Caki2 (cell line): ENCODE measurements at places on chromosomes 2 and 18.
A peak's percentile ranks its signal among the peaks of the same experiment; 100 is the strongest.

DNA sequence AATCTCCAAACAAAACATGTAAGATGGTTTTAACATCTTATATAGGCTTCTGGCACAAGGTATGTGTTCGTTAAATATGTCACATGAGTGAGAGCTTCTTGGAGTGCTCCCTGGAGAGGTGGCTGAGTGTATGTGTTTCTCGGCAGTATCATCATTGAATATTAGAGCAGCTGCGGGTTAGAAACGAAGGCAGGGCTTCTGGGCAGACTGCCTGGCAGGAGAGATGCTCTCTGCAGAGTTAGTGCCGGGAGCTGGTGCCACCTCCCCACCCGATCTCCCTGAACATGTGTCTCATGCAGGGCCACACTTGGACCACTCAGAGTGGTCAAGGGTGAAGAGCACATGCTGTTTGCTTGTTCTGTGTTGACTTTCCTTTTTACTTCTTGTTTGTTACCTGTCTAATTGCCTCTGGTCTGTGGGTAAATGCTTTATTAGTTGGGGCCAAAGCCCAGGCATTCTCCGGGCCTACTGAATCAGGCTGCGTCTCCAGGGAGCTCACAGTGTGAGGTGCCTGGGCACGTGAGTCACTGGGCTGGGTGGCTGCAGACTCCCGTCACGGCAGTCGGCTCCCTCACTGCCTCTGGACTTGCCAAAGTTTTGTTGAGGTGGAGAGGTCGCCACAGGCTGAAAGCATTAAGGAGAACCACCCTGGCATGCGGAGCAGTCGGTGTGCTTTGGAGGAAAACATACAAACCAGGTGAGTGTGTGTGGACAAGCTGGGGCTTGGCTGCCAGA, 246.6 kb downstream of the FHOD3 start:
- DNase-seq, result no peak

GRCh38 chr2:60560734-60561644, 7.5 kb upstream of the BCL11A start:
- DNase-seq, result peak; percentile 41

GRCh38 chr2:176124947-176125771, 2.6 kb downstream of the HOXD9 start:
- DNase-seq, result no peak

DNA sequence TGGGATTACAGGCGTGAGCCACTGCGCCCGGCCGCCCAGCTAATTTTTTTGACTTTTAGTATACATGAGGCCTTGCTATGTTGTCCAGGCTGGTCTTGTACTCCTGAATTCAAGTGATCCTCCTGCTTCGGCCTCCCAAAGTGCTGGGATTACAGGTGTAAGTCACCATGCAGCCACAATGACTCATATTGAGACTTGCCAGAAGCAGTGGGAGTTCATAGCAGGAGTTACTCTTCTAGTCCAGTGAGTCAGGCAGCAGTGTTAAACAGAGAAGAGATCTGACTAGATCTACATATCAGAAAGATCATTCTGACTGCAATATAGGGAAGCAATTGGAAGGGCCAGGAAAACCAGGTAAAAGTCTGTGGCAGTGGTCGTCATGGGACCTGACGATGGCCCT, 1.5 kb upstream of the FLACC1 start:
- DNase-seq, result no peak

DNA sequence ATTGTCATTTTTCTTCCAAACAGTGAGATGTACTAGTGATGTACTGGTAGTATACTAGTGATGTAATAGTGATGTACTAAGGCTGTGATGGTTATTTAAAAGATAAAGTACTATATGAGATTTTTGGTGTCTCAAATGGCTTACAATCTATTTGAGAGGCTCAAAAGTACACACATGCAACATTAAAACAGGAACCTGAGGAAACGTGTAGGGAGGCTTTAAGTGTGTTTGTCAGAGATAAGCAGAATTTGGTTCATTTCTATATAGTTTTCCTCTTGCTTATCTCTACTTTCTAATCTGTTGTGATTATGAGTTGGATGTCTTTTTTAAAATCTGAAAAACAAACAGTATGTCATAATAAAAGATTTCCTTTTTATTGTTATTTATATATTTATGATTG, 100.9 kb upstream of the SERTAD2 start:
- no peak for DNase-seq

DNA sequence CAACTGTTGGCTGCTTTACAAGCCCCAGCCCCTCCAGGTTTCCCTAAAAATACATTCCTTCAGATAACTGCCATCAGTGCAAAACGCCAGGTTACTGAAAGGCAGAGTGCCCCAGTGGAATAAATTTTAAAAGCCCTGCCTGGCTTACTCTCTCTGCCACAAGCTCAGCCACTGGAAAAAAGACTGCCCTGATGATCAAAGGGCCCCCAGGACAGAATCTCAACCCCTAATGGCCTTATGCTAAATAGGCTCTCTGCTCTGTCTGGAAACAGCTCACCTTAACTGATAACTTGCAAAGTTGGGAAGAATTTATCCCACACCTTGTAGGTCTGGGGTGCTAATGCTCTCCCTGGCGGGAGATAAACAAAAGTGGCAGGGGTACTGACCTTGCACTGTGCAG, 33.9 kb downstream of the CFAP53 start:
- no peak for DNase-seq

DNA sequence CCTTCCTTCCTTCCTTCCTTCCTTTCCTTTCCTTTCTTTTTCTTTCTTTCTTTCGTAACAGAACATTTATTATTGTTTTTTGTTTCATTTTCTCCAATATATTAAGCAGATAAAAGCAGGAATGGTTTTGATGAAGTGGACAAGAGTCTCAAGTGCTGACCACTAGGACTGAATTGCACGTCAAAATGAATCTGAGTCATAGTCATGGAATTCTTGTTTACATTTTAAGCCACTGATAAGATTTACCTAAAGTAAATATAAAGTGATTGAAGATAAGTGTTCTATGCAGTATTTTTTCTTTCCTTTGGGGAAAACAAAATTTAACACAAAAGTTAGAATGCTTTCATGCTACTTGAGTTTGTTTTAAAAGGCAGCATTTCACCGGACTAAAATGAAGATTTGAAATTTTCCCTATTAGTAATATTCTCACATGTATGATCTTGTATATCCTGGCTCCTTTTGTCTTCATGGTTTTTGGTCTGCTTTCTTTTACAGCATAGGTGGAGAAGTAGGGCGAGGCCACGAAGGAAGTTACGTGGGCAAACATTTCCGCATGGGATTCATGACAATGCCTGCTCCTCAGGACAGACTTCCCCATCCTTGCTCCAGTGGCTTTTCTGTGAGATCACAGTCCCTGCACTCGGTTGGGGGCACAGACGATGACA, 113.5 kb downstream of the NYAP2 start:
- peak; percentile 4 for DNase-seq

- DNase-seq, result no peak
These were observed 3.7 kb upstream of the GKN1 start for GRCh38 chr2:68970566-68971265.

GRCh38 chr2:20919297-20919800, 96.4 kb upstream of the LDAH start:
- DNase-seq, result no peak

DNA sequence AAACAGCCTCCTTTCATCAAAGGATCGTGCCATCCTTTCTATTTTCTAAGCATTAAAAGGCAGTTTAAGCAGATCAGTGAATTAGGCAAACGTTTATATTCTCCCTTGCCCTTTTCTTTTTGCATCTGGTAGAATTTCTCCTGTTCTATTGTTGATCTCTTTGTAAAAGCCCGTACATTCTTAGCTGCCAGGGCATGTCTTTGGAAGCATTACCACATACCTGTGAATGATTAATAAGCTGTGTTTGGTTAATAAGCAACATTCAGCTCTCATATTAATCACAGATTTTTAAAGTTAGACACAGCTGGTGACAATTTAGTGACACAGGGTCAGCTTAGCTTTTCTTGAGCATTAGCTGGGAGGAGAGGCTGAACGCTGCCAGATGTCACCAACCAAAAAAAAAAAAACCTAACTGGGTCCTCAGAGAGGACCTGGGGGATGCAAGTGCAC, 33.8 kb upstream of the CYP1B1 start:
- DNase-seq, result peak; percentile 82

- DNase-seq, result no peak
These were observed 780.6 kb downstream of the MBD2 start for GRCh38 chr18:53443831-53444230.

DNA sequence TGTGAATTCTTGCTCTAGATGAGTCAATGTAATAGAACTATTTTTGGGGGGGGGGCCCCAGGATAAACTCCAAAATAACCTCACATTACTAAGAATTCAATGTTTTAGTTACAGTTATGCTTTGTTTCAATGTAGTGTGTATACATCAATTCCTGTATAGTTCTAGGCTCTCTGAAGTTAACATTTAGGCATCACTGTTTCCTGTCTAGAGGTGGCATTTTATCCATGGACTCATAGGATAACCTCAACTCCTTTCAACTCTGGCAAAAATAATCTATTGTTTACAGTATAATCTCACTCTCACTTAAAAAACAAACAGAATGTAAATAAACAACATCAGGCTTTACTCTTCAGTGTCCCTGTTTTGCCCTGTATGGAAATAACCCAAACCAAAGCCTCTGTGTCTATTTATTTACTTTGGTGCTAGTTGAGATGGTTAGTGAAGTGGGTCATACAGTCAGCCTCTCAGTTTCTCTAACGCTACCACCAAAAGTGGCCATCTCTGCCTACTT, 79.3 kb upstream of the MMADHC start:
- no peak for DNase-seq

GRCh38 chr2:111620281-111620680, 263.7 kb downstream of the ANAPC1 start:
- DNase-seq, result no peak

GRCh38 chr2:164937864-164938401, 17.4 kb downstream of the SLC38A11 start:
- DNase-seq, result peak; percentile 66

- DNase-seq, result no peak
These were observed 243.4 kb downstream of the RDH14 start for GRCh38 chr2:18317017-18317416.

DNA sequence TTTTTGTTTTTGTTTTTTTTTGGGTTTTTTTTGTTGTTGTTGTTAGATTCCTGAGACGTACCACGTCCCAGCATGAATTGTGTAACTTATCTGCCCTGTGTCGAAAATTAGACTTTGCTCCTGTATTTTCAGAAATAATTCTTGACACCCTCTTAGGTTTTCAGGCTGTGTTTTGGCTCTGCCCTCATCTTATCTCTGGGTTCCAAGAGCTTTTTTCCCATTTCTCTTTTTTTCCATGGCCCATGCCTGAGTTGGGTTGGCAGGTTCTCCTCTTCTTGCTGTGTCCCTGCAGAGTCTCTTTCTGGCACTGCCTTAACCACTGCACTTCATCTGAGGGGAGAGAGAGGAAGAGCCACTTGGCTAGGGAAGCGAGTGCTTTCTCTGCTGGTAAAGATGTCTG, 42.4 kb downstream of the CTIF start:
- DNase-seq, result no peak

DNA sequence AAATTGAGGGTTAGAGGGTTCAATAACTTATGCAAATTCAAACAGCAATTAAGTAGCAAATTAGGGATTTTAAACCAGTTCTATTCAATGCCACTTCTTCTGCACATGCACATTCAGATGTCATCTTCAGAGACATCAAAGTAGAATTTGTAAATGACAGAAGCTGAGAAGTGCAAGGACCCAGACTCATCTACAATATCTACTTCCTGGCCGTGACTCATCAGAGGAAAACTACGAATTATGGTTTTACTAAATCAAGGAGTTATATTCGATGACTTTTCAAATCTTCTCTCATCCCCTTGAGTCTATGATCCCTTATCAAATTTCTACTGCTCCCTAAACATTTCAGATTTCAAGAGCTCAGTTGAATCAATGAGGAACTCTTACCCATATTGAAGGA, 20.0 kb upstream of the STAT4 start:
- no peak for DNase-seq

DNA sequence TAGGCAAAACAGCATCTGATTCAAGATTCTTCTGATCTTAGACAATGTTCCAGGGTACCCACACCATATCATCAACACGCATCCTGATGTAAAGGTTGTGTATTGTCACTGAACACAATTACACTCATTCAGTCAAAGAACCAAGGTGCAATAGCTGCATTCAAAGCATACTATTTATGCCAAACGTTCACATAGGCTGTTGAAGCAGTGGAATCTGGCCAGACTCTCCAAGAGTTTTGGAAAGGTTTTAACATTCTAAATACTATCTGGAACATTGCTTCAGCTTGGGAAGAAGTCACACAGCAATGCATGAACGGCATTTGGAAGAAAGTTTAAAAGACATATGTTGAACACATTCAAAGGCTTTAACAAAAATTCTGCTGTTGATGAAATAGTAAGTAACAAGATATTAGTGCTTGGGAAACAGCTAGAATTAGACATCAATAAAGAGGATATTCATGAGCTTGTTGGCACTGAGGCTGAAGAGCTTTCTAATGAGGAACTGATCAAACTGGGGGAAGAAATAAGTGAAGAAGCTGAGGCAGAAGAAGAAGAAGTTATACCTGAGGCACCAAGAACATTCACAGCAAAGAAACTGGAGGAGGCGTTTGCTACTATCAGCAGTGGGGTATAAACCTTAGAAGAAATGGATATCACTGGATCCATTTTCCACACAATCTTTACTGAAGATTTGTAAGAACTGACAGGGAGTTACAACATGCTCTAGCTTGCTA, 47.6 kb upstream of the MSH6 start:
- no peak for DNase-seq

DNA sequence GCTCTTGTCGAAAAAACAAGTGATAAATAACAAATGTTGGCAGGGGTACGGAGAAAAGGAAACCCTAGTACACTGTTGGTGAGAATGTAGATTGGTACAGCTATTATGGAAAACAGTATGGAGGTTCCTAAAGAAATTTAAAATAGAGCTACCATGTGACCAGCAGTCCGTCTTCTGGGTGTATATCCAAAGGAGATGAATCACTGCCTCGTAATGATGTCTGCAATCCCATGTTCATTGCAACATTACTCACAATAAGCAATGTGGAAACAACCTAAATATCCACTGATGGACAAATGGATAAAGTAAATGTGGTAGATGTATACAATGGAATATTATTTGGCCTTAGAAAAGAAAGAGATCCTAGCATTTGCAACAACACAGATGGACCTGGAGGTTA, 50.6 kb downstream of the SLC16A14 start:
- no peak for DNase-seq

GRCh38 chr2:175880-176820, 87.7 kb downstream of the SH3YL1 start:
- DNase-seq, result no peak

DNA sequence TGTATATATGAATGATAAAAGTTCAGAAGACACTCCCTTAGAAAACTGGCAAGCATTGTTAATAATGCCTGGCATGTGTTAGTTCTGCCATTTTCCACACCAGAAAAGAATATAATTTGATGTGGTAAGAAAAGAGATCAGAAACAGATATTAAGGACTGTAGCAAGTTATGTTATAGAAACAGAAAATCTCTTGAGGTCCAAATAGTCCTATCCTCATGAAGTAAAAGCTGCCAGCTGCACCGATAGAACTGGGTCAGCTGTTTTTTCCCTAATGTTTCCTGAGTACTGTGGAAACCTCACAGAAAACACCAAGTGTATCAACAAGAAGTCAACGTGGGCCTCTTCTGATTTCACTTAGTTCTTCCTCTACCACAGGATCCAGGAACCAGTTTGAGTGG, 56.9 kb upstream of the SDC1 start:
- no peak for DNase-seq

GRCh38 chr2:21585881-21586280, 462.1 kb downstream of the TDRD15 start:
- DNase-seq, result no peak

- DNase-seq, result peak; percentile 55
These were observed 11.0 kb downstream of the ANKRD12 start for GRCh38 chr18:9147440-9148202.
